ENCODE measurements at places on chromosomes 4 and X.

GRCh38 chr4:89324671-89325070 lies 17.1 kb upstream of the GPRIN3 start:
- no peak for DNase-seq

GRCh38 chrX:152061083-152061482 lies 77.3 kb downstream of the MAGEA10 start:
- no peak for DNase-seq

DNA sequence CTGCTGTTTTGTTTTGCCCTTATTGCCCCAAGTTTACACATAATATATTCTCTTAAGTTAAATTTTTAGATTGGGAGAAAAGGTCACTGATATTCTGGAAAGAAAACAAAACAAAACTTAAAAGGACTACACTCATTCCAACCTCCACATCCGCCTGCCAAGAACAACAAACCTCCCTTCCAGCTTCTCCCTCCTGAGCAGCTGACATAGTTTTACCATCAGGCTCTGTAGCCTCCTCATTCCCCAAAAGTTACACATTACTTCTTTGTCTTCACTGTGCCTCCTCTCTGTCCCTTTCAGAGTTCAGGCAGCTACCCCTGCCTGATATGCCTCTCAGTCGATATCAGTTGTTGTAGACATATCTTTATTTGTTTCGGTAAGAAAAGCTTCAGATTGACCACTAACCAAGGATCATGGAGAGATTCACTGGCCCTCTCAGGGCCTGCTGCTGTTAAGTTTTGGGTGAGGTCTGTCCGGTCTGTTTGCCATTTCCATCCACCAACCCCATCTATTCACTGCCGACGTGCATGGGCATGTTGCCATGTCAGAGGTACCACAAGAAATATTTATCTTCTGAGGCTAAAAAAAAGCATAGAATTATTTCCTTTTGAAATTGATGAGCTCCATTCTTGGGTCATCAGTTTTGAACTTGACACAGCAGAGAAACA lies 164.1 kb downstream of the GASK1B start:
- DNase-seq, result peak; percentile 27

- DNase-seq, result no peak
These were observed 2.8 kb downstream of the ARX start for GRCh38 chrX:25012793-25013631.

DNA sequence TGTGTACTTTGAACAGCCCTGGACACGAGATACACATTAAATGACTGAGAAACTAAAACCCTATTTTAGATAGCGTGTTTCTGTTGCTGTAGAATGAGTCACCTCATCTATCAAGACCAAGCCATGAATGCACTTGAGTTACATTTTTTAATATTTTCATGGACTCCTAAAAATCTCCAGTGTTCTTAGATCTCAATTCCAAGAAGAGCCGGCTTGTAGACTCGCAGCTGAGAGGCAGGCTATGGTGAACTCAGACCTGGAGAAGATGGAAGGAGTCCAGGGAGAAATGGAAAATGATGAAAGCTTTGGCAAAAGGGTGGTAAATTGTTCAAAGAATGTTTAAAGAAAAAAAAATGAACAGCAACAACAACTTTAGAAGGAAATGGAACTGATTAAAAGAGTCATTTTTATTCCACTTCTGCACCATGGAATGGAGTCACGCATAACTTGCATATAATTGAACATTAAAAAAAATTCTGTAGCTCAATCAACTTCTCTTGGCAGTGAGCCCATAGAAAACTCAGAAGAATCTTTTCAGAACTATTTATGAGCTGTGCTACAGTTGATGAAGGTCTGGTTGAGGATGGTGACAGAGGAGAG lies 129.8 kb downstream of the MXRA5 start:
- no peak for DNase-seq

DNA sequence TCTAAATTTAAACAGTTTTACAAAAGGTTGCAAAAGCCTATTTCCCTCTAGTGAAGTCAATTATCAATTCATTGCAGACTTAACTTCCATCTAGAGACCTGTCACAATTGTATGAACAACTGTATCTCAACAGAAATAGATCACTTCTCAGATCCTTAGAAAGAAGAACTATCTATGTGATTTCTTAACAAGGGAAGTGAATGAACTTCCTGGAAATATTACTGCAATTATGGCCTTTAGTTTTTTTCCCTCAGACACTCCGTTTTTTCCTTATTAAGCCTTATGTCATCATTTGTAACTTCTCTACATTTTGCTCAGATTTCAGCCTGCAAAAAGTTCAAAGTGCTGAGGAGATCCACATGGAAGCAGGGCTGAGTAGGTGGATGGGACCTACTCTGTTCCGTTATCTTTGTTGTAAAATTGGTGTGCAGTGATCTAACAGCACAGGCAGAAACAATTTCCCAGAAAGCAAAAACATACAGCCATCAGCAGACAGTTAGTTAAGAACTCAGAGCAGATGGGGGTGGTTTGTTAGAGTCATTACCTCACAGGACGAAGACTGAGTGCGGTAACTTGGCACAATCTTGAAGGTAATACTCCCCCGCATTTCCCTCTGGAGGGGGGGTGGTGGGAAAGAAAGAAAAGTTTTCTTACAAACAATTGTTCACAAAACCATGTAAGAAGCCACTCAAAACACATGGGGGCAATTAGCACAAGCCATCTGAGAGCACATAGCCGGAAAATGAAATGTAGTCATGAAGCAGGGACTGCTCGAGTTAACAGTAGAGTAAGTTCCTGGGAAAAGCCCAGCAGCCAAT lies 112.3 kb downstream of the NYX start:
- peak; percentile 55 for DNase-seq

DNA sequence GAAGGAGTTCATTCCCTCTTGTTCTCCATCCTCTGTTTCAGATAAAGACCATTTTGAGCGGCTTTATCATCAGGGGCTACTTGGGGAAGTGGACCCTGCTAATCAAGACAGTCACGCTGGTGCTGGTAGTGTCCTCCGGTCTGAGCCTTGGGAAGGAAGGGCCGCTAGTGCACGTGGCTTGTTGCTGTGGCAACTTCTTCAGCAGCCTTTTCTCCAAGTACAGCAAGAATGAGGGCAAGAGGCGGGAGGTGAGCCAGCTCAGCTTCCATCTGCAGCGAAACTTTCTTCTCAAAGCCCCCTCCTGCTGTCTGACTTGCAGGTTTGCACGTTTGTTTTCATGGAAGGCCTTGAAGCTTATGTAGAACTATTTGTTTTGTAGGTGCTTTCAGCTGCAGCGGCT lies 49.5 kb downstream of the CLCN4 start:
- no peak for DNase-seq
